ENCODE measurements at places on chromosomes 16 and 17.
A peak's percentile ranks its signal among the peaks of the same experiment; 100 is the strongest.

DNA sequence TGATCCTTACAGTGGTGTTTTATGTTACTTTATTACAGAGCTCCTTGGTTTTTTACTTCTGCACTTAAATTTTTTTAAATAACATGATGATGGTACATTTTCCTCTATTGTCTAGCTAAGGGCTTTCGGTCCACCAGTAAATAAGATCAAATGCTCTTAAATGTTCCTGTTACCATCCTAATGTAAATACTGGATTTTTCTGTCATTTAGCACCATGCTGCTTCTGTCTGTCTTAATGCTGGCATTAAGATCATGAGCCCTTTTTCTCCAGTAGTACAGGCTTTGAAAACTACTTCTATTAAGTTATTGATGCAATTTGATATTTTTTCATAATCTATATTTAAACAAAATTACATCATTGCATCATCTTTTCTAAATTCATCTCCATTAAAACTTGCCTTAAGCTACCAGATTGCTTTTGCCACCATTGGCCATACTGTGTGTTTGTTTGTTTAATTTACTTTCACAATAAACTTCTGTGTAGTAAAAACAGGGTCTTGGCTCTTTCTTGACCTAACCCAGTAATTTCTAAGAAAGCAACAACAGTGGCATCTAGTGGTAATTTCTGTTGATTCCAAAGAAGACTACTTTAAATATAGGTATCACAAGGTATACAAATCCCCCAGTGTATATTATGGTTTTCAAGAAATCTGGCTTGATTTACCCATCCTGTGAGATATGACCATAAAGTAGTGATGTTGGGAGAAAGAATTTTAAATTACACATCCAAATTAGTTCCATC lies 9.0 kb upstream of the PHAF1 start:
- peak; percentile 63 for DNase-seq

DNA sequence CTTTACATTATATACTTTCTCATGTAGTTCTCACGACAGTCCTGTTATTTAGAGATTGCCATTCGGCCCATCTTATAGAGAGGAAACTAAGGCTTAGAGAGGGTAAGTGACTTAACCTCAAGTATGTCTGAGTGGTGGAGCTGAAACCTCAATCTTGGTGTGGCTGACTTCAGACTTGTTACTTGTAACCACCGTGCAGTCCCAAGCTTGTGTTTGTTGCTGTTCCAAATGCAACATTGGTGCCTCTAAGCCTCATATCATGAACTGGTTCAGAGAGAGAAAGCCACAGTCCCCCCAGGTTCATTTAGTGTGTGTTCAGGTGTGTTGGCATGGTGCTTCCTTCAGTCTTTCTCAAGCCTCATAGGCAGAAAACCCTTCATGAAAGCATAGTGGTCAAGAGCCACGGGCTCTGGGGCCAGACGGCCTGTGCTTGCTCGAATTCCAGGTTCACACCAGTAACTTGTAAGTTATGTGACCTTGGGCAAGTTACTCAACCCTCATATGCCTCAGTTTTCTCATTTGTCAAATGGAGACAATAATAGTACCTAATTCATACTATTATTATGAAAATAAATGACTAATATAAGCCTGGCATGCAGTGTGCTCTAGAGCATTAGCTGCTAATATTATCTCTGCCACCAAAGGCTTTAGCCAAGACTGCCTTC lies 39.9 kb downstream of the CDH1 start:
- no peak for DNase-seq

GRCh38 chr17:44794851-44795413 lies 35.2 kb downstream of the GJC1 start:
- DNase-seq = peak; percentile 74

DNA sequence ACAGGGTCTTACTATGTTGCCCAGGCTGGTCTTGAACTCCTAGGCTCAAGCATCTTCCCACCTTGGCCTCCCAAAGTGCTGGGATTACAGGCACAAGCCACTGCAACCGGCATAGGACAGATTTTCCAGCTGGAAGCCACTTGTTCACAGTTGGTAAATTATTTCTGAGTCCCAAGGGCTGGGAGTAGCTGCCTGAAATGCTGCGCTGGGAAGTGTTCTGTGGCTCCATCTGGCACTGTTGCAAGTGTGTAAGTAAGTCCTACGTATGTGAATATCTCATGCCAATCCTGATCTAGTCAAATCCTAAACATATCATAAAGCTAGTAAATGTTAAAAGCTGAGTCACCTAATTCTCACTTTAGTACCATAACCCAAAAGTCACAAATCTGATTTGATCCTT lies 48.1 kb downstream of the YWHAE start:
- no peak for DNase-seq

DNA sequence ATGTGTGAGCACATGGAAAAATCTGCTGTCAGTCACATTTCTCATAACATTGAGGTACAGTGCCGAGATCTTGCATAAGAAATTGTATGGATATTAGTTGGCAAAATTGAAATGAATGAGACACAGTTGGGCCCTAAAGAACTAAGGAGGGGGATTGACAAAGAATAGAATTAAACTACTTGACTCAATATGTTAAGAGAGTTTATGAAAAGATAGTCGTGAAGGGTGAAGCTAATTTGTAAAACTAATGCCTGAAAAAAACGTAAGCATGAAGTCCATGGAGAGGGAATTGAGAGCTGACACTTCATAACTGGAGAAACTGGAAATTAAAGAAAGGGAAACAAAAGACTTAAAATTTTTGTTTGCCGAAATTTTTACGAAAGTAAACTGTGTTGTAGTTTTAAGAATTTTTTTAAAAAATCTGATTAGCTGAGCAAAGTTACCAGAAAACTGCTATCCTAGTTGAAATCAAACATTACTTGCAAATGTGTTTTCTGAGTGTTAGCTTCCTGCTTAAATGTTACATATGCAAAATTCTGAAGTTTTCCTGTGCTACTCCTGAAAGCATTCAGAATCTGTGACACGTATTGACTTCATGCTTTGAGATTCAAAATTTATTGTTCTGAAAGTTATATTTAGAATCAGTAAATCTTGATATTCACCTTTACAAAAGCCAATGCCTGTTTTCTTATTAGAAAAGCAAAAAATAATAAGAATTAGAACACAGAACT lies 239.9 kb downstream of the PHKB start:
- no peak for DNase-seq

GRCh38 chr16:53099318-53100130 lies 44.7 kb downstream of the CHD9 start:
- DNase-seq = peak; percentile 85

- peak; percentile 46 for DNase-seq
These were observed 171.5 kb downstream of the AXIN2 start for GRCh38 chr17:65389949-65390348.

- DNase-seq = no peak
These were observed 5.8 kb downstream of the FBXO47 start for GRCh38 chr17:38961413-38961812.

DNA sequence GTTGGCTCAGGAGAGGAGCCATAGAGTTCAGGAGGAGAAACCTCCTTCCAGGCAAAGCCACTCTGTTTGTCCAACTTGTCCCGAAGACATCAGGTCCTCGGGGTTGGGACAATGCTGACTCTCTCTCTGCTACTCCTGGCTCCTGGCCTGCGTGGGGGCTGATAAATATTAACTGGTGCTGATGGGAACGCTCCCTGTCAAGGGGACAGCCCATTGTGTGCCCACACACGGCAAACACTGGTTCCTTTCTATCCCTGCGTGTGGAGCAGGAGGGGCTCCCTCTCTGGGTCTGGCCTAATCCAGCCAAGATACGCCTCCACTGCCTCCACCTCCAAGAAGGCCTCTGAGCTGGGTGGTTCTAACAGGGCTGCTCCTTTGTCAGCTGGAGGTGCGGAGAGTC lies 4.4 kb downstream of the KIF19 start:
- DNase-seq = no peak

DNA sequence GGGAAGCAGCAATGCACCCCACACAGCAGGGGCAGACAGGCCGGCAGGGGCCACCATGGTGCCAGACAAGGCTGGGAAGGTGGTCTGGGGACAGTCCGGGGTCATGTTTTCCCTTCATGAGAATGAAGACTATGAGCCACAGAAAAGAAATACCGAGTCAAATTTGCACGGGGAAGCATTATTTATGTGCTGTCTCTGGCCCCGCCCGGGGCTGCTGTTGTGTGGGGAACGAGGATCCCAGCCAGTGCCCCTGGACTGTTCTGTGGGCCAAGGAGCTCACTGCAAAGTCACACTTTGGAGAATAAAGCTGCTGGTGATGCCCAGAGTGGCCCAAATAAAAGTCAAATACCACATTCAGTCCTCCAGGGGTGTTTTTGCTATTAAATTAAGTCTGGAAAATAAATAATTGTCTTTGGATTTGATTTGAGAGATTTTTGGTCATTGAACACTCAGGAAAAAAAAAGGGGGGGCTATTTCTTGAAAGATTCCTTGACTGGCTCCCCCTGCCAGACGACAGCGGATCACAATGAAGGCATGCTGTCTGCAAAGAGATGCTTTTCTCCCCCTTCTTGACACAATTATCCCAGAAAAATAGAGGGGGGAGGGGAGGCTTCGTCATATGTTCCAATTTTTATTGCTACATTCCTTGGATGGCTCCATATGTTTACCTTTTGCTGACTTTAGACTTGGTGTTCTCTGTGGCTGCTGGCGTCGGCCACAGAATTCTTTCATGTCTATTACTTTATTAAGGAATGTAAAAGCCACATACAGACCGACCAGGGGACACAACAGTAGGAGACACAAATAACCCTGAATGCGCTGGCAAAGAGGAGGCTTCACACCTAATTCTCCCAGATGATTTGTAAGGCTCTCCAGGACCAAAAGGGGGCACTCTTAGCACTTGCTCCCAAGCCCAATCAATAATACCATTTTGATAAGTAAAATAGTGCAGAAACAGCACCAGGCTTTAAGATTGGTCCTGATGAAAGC lies 27.1 kb upstream of the ANKFN1 start:
- peak; percentile 80 for DNase-seq

GRCh38 chr16:79041206-79041605 lies 559.3 kb downstream of the MAF start:
- DNase-seq = no peak

DNA sequence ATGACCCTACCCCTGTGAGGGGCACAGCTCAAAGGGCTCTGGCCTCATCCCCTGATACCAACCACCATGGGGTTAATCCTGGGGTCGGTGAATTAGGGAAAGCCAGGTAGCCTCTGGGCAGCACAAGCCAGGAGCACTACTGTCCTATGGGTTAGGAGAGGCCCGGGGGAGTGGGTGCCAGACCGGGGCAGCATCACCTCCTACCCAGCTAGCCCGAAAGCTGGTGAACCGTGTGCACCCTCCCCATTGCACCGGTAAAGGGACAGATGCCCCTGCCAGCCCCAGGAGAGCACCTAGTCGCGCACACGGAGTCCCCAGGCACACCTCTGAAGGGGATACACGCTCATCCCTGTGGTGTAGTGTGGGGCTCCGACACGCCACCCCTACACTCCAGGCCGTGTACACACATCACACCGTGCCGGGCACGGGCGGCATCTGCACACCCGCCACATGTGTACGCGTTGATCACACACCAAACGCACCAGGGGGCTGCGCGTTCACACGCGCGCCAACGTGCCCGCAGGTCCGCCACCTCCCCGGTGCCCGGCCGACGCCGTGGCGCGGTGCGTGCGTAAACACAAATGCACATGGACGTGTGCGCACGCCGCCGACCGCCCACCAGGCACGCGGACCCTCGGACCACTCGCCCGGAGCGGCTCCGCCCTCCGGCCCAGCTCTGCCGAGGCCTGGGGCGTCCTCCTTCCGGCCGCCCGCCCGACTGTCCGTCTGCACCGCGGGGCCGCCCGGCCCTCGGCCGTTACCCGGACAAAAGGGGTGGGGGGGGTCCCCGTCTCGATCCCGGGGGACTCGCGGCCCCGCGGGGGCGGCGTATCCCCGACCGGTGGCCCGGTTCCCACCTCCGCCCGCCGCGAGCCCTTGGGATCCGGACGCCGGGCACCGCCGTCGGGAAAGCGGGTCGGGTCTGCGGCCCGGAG lies 785 bp downstream of the UBALD1 start:
- DNase-seq = peak; percentile 25

DNA sequence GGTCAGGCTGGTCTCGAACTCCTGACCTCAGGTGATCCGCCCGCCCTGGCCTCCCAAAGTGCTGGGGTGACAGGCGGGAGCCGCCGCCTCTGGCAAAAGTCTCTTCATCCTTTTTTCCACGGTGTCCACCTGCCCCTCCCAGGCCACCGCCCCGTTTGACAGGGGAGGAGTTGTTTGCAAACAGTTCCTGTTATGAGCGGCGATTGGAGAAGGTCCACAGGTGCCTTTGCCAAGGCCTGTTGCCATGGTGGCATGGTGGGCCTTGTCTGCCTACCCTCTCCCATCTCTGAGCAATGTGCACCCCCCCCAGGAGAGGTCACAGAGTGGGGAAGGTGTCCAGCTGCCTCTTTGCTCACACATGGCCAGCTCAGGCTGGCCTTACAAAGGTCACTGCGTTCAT lies 16.0 kb upstream of the RAP1GAP2 start:
- DNase-seq = no peak

DNA sequence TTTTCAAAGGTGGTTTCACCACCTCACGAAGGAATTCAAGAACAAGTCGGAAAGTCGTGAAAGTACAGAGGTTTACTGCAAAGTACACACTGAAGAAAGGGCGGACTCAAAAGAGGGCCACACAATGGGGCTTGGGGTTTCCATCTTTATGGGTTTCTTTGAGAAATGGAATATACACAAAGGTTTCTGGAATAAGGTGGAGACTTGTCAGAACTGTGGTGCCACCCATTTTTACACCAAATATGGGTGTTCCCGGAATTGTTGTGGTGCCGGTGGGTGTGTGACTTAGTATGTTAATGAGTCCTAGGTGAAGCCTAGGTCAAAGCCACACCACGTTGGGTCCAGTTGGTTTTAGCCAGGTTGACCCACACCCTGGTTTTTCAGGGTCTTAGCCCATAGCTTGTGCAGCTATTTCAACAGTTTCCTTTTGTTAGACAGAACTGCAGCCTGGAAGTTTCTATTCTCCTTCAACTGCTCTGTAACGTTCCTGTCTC lies 567 bp upstream of the GCSH start:
- DNase-seq = no peak

GRCh38 chr17:48225725-48226567 lies 118.4 kb downstream of the SNX11 start:
- DNase-seq = no peak

DNA sequence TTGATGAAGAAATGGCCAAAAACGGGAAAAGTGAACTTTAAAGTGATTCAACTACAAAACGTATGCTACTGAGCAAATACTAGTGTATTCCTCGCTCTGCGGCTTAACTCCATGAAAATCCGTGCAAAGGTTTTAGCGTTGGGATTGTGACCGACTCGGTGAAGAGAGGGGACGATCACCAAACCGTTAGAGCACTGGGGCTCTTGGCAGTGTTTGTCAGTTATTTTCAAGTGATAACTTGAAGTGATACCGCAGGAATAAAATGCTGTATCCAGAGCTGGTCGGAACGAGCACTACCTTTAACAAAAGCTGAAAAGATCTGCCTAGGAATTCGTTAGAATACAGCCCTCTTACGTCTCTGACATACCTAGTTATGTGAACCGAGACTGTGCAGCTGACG lies 773 bp upstream of the PPM1D start:
- no peak for DNase-seq

All from fibroblast of the aortic adventitia (primary cell).